ENCODE measurements at places on chromosomes 16 and 17. TPM values are rescaled to one million over a fixed set of nuclear protein-coding genes. Genes with fewer than 3 reads are reported as not detected.

GRCh38 chr16:89338863-89339262 is 121.4 kb downstream of the ZNF778 start:
- no peak overlapping the region for H3K4me3 ChIP-seq
- DNase-seq: peak; percentile 49
- no peaks in the 10 kb centered on the region for H3K36me3 ChIP-seq
- H3K27me3 ChIP-seq: no peaks in the 10 kb centered on the region
- no peaks in the 10 kb centered on the region for H3K4me1 ChIP-seq

GRCh38 chr17:15303851-15304250 is 37.5 kb downstream of the TEKT3 start:
- no peak for DNase-seq
- H3K4me3 ChIP-seq: no peak overlapping the region
- H3K4me1 ChIP-seq: no peaks in the 10 kb centered on the region
- H3K27me3 ChIP-seq: no peaks in the 10 kb centered on the region

DNA sequence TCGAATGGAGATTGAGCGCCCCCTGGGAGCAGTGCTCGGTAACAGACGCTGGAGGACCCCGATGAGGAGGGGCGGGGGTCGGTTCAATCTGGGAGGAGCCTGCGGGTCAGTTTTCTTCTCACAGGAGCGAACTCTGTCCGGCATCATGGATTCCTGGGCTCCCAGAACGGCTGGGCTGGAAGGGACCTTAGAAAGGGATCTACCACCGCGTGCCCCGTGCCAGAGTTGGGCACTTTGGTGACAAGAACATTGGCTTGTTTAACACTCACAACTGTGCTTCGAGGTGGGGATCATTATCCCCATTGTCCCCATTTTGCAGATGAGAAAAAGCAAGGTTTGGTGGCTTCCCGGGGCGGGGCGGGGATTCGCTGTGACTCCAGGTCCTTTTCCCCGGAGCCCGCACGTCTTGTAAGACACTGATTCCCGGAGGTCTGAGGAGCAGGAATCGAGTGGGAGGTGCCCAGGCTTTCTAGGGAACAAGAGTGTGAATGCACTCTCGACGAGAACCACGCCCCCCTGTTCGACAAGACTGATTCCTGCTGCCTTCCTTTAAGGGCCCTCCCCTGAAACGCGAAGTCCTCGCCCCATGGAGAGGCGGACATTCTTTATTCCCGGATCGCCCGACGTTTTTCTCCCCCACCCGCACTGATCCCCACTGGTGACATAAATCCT is 1.5 kb upstream of the FBXL19 start:
- H3K4me1 ChIP-seq: no peaks in the 10 kb centered on the region
- H3K27me3 ChIP-seq: no peaks in the 10 kb centered on the region
- DNase-seq: peak; percentile 88
- H3K27ac ChIP-seq: peak overlapping the region; percentile 93

GRCh38 chr16:3580686-3581085 is 3.5 kb upstream of the NLRC3 start:
- H3K4me3 ChIP-seq: no peak overlapping the region
- no peaks in the 10 kb centered on the region for H3K4me1 ChIP-seq

The NFE2L1 gene
- 156 TPM for total RNA-seq

The TMC8 gene
- total RNA-seq: 5.4 TPM

GRCh38 chr16:84349862-84350684 is 18.3 kb upstream of the ATP2C2 start:
- no peaks in the 10 kb centered on the region for H3K36me3 ChIP-seq
- no peaks in the 10 kb centered on the region for H3K4me1 ChIP-seq
- no peak overlapping the region for H3K4me3 ChIP-seq

All from right lobe of liver (tissue), 6 donors.